Islet precursor cell (in vitro differentiated cells): ENCODE measurements at places on chromosomes 3 and 15.

DNA sequence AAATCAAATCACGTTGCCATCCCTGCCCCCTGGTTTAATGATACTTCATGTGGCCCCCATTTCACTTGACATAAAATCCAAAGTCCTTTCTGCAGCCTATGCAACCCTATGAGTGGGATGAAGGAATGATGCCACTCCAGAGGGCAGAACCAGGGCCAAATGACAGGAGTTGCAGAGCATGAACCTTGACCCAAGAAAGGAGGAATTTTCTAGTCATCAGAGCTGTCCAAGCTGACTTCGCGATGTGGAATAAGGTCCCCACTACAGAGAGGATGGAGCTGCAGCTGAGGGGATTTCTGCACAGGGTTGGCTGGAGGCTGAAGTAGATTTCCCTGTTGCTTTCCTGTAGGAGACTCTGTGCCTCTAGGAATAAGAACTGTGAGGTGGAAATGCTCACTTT is 15.8 kb upstream of the EPHB3 start:
- DNase-seq, result no peak

- DNase-seq, result peak; percentile 40
These were observed 52.3 kb downstream of the PCSK6 start for GRCh38 chr15:101437209-101437608.

GRCh38 chr3:106007512-106007911 is 138.7 kb upstream of the CBLB start:
- no peak for DNase-seq

DNA sequence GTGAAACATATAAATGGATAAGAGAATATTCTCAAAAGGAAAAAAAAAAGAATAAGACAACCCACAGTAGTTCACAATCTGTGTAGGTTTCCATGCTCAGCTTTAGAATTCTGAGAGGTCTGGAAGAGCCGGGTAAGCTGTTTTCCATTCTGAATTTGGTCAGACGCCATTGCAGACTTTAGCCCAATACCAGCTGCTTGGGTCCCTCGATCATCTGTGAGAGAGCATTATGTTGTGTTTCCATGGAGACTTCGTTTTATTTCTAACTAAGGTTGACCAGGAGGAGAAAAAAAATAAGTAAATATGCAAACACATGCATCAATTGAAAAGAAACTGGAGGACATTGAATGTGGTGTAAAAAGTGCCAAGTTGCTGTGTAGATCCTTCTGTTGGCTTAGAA is 25.5 kb downstream of the KCNAB1 start:
- DNase-seq, result no peak

DNA sequence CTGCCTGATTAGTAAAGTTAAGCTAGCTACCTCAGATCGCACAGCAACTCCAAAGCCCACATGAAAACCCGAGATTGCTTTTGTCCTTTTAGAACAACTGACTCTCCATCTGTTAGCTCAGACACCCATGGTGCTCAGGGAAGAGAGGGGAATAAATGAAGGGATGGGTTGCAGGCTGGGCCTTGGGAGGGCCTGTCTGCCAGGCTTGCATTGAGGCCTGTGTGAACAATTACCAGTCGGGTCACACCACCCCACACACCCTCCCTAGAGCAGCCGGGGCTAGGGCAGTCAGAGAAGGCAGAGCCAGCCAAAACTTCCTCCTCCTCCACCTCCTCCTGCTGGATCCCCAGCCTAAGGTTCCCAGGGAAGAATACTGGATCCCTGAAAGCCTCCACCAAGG is 8.8 kb upstream of the PRKAR2A start:
- no peak for DNase-seq

DNA sequence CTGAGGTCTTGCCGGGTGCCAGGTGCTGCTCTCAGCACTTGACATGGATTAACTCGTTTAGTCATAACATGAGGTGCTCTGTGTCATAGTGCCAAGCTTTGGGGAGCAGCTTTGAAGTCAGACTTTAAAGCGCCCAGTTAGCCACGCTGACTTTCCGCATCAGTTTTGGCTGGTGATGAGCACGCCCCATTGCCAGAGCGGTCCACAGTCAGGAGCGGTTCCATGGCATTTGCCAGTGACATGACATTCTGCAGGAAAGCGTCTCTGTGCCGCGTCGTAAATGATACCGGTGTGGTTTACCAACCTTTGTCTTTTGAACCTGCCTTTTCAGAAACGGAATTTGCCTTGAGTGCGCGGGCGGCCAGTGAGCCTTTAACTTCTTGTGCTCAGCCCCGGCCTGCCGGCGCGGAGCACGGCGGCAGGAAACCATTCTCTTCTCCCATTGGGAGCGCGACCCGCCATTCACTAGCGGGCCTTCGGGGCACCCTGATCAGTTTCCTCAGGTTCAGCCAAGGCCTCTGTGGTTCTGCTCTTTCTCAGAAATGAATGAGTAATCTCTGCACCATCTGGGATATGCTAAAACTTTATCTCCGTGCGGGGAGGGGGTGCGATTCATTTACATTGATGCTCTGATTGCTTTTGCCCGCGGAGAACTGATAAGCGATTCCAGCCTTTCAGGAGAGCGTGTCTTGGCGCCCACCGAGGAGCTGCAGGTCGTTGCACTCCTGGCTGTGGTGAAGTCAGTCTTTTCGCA is 1.7 kb upstream of the SLC2A2 start:
- peak; percentile 90 for DNase-seq

GRCh38 chr15:52738311-52738710 is 51.8 kb downstream of the ONECUT1 start:
- DNase-seq, result no peak
